Thymus (tissue), 14 donors: ENCODE measurements at places on chromosomes 5 and 9. TPM values are rescaled to one million over a fixed set of nuclear protein-coding genes. Genes with fewer than 3 reads are reported as not detected.

DNA sequence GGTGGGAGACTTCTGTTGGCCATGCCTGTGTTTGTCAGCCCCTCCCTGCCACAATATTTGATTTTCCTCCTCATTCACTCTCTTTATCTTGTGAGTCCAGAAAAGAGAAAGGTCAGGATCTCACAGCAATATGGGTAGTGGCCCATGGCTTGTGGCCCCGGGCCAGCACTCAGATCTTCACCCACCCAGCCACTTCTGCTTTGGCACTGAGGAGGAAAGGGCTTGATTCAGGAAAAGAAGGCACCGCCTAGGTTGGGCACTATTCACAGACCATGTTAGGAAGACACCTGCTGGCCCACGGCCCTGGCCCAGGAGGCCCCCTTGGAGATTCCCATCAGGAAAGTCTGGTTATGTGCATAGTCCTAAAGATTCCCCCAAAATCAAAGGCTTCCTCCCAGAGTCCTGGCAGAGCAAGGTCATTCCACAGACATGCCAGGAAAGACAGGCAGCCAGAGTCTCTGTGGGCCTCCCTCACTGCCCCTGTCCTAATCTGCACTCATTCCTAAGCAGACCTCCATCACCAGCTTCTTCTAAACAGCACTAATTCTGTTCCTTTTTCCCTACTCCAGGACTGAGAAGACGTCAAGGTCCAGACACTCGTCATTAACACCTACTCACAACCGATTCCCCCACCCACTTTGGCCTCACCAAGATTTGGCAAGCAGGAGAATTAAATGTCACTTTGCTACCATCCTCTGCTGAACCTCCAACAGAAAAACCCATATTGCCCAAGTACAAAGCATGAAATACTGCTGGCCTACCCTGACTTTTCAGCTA is 179.3 kb downstream of the DEPDC1B start:
- no peak for DNase-seq
- H3K4me3 ChIP-seq: no peak overlapping the region
- H3K27me3 ChIP-seq: no peaks in the 10 kb centered on the region
- no peaks in the 10 kb centered on the region for H3K36me3 ChIP-seq

DNA sequence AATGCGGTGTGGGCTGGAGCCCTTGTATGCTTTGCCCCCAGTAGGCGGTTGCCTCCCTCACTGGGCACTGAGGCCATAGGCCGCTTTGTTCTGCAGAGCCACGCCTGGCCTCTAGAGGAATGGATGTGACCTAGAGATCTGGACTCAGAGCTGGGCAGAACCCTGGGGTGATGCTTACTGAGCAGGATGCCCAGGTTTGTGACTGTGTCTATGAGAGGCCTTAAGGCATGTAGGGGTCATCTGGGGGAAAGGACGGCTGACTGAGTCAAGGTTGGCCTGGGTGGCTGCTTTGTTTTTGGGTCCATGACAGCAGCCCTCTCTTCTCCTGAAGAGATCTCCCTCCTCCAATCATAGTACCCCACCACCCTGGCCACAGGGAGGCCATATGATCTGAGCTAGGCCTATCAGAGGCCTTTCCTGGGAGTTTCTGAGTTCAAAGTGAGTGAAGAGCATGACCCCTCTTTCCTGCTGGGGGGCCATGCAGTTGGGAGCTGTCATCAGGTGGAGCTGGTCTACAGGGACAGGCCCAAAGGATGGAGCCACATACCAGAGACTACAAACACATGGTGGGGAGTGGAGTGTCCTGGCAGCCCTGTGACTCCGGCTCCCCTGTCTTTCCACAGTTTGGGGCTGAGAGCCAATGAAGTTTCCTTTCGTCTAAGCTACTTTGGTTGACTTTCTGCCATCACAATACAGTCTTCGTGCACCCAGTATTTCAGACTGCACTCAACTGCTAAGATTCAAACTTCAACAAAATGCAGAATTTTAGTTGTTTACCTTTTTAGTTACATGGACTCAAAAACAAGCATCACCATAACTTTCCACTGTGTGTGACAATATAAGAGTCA is 165.4 kb downstream of the AUH start:
- H3K27ac ChIP-seq: peak overlapping the region; percentile 74
- peaks cover 3% of the 10 kb centered on the region for H3K27me3 ChIP-seq
- no peak for DNase-seq
- H3K36me3 ChIP-seq: no peaks in the 10 kb centered on the region

DNA sequence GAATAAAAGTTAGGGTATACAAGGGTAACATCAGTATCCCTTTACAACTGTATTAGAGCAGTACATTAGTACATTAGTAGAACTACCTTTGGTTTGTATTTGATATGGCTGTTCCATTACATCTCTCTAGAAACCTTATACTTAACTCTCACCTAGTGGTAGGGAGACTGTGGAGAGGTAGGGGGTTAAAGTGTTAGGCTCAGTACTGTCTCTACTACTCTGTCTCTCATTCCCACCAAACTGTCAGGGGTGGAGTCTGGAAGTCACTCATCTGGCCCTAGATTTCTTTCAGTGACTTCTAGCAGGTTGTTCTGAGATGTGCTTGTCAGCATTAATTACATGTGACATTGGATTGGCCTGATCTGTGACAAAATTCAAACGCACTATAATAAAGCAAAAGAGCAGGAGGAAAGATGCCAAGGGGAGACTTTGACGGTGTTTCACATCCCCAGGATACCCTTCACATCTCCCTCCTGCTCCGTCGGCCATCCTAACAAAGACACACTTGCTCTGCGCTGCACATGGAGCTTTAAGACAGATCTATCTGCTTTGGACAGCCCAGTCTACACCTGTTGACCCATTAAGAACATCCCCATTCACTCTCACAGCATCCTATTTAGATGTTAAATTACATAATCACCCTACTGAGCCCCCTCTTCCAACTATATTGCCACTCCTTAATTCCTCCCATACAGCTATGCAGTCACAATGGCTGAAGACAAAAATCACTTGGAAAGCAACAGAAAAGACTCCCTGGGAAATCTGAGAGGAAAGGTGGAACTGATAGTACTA is 1043.0 kb upstream of the DMAC1 start:
- no peak for DNase-seq
- no peaks in the 10 kb centered on the region for H3K36me3 ChIP-seq
- no peaks in the 10 kb centered on the region for H3K4me1 ChIP-seq
- H3K27ac ChIP-seq: no peak overlapping the region
- no peaks in the 10 kb centered on the region for H3K27me3 ChIP-seq

DNA sequence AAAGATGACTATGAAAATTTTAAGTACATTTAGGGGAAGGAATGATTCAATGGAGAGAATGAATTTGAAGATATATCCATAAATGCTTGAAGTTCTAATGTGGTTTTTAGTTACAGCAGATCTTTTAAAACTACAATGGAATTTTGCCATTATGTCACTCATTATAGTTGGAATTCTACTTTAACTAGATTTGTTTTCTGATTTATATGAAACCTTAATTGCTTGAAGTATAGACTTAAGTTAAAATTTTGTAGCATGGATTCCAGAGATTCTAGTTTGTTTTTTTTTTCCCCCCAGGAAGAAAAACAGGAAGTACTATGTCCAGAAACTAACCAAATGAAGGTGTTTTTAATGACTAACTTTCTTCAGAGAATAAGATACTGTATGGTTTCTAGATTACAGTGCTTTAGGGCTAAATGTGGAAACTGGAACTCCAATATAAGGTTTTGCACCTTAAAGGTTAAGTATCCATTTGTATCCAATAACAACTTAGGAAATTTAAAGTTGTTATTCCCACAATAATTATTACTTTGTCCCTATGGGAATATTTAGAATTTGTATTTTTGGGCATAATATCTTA is 70.3 kb downstream of the ZSWIM6 start:
- H3K4me1 ChIP-seq: no peaks in the 10 kb centered on the region
- no peaks in the 10 kb centered on the region for H3K36me3 ChIP-seq
- no peak overlapping the region for H3K27ac ChIP-seq
- DNase-seq: no peak

- no peak overlapping the region for H3K4me3 ChIP-seq
- H3K36me3 ChIP-seq: no peaks in the 10 kb centered on the region
- H3K27me3 ChIP-seq: no peaks in the 10 kb centered on the region
- H3K27ac ChIP-seq: no peak overlapping the region
Observed at GRCh38 chr5:166117072-166118066, 2174.1 kb upstream of the WWC1 start.

DNA sequence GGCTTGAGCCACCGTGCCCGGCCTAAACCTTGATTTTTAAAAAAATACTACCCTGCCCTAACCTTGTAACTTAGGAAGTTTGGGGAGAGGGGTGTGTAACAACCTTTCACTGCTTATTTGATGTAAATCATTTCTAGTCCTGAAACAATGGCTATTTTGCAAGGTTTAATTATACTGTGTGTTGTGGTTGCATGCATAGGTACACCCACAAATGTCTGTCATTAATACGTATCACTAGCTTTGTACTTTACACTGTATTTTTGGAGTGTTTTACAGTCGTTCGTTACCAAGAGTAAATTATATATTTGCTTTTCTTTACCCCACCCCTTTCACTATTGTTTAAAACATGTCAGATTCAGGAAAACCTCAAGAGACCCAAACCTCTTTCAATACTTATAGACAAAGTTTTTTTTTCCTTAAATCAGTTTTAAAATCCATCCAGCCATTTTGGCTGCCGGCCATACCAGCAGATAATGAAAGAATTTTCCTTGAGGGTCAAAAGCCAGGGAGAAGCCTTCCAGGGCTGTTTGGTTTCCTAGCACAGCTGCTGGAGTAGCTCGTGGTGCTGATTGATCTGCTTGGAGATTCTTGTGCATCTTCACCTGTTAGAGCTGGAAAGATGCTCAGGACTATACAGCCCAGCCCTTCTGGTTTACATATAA is 50.7 kb downstream of the DOCK8 start:
- no peaks in the 10 kb centered on the region for H3K36me3 ChIP-seq
- H3K4me3 ChIP-seq: no peak overlapping the region
- DNase-seq: no peak
- H3K27ac ChIP-seq: no peak overlapping the region
- H3K4me1 ChIP-seq: peaks cover 2% of the 10 kb centered on the region
- H3K27me3 ChIP-seq: no peaks in the 10 kb centered on the region

GRCh38 chr9:127923771-127924170 is 6.8 kb downstream of the PIP5KL1 start:
- peaks cover 70% of the 10 kb centered on the region for H3K27me3 ChIP-seq
- H3K36me3 ChIP-seq: no peaks in the 10 kb centered on the region
- no peak for DNase-seq
- no peak overlapping the region for H3K4me3 ChIP-seq
- H3K27ac ChIP-seq: no peak overlapping the region

DNA sequence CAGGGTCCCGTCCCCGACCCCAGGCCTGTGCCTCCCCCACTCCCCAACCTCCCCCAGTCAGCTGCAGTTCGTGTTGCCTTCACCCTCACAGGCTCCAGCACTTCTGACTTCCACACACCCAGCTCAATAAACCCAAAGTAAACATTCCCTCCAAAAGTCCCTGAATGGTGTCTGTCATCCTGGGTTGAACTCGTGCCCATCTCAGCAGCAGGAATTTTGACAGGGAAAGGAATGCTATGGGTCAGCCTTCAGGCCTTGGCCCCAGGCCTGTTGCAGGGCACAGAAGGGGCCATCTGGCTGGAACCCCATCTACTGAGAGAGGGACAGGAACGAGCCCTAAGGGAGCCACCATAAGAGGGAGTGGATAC is 29.6 kb upstream of the CNOT6 start:
- peaks cover 2% of the 10 kb centered on the region for H3K27me3 ChIP-seq
- no peak overlapping the region for H3K4me3 ChIP-seq
- H3K27ac ChIP-seq: no peak overlapping the region
- DNase-seq: no peak
- no peaks in the 10 kb centered on the region for H3K4me1 ChIP-seq

GRCh38 chr5:168155585-168155984 is 135.9 kb upstream of the WWC1 start:
- H3K27ac ChIP-seq: no peak overlapping the region
- no peak for DNase-seq
- H3K27me3 ChIP-seq: no peaks in the 10 kb centered on the region
- H3K4me3 ChIP-seq: no peak overlapping the region
- H3K36me3 ChIP-seq: no peaks in the 10 kb centered on the region

- DNase-seq: no peak
- H3K36me3 ChIP-seq: no peaks in the 10 kb centered on the region
- no peaks in the 10 kb centered on the region for H3K4me1 ChIP-seq
- no peak overlapping the region for H3K4me3 ChIP-seq
- H3K27me3 ChIP-seq: no peaks in the 10 kb centered on the region
Observed at GRCh38 chr5:93886098-93886806, 144.9 kb upstream of the POU5F2 start.

- H3K4me1 ChIP-seq: no peaks in the 10 kb centered on the region
- H3K27ac ChIP-seq: no peak overlapping the region
- no peaks in the 10 kb centered on the region for H3K36me3 ChIP-seq
- DNase-seq: no peak
- H3K4me3 ChIP-seq: no peak overlapping the region
Observed at GRCh38 chr9:83235526-83235925, 172.6 kb upstream of the RASEF start.

- DNase-seq: no peak
- H3K27me3 ChIP-seq: no peaks in the 10 kb centered on the region
- H3K4me3 ChIP-seq: no peak overlapping the region
- no peaks in the 10 kb centered on the region for H3K4me1 ChIP-seq
Observed at GRCh38 chr9:70679845-70680244, 265.4 kb upstream of the KLF9 start.

DNA sequence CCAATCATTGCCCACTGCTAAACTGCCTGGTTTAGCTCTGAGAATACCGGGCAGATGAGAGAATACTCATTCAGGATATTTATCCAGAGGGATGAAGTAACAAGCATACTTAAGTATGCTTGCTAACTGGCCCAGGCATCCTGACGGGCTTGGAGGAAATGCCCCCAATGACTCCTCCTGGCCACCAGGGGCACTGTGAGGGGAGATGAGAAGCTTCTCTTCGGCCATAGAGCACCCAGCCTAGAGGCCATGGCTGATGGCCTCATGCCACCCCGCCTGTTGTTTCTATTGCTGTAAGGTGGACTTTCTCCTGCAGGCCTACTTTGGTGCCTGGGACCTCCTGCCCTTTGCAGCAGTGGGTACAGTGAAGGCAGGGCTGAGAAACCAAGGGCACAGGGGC is 134.5 kb upstream of the FSTL4 start:
- H3K27ac ChIP-seq: no peak overlapping the region
- H3K36me3 ChIP-seq: no peaks in the 10 kb centered on the region
- no peak for DNase-seq
- H3K4me1 ChIP-seq: no peaks in the 10 kb centered on the region

SGCD gene
- total RNA-seq: 1.6 TPM

ARL10 gene
- 1.8 TPM for total RNA-seq

EFNA5 gene
- total RNA-seq: 1.7 TPM

OLFML2A gene
- 2.9 TPM for total RNA-seq

ZNF366 gene
- 3.8 TPM for total RNA-seq

NUTM2F gene
- total RNA-seq: not detected

GABRG2 gene
- 0.05 TPM for total RNA-seq

LOX gene
- total RNA-seq: 0.66 TPM

CMYA5 gene
- 2.7 TPM for total RNA-seq

NEUROG1 gene
- 0.14 TPM for total RNA-seq

BNC2 gene
- total RNA-seq: 3.9 TPM

SLC45A2 gene
- not detected for total RNA-seq

LCP2 gene
- 73.7 TPM for total RNA-seq

ACTBL2 gene
- total RNA-seq: not detected
